ENCODE measurements at places on chromosomes 7 and 10.

GRCh38 chr10:14384915-14385314, 54.2 kb upstream of the FRMD4A start:
- DNase-seq: no peak

DNA sequence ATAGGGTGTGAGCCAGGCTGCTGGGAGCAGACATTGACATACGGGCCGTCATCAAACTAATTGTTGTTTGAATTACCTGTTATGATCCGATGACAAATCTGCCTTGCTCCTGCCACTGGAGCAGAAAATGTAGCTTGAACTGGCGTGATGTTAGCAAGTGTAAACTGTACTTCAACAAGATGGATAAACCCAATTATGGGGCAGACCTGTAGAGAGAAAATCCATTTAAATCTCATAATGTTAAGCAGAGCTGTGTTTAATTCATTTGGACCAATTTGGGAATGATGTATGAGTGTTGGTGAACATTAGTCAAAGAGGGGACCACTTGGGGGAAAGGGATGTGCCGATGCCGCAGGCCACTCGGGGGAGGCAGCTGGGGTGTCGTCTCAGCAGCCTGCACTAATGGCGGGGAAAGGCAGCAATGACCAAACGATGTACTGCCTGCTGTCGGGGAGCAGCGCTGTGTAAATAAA, 27.4 kb downstream of the TCF7L2 start:
- DNase-seq: no peak

GRCh38 chr10:36425131-36425797, 700.1 kb upstream of the ANKRD30A start:
- DNase-seq: no peak

GRCh38 chr10:13867822-13868221, 281.1 kb downstream of the PRPF18 start:
- DNase-seq: no peak

DNA sequence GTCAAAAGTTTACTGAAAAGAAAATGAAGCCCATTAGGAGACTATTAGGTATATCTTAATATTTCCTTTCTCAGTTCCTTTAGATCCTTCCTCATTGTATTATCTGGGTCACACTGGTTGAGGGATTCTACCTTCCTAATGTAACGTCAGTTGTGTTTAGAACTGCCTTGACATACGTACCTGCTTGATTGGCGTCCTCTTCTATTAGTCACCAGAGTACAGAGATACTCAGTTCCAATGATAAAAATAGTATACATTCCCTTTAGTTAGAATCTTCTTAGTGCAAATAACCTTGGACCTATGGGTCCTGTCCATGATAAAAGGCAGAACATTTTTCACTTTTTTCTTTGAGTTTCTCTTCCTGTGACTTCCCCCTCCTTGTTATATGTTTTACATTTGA, 45.2 kb downstream of the AHCYL2 start:
- no peak for DNase-seq

- peak; percentile 13 for DNase-seq
Observed at GRCh38 chr7:7181519-7182155, 707 bp upstream of the C1GALT1 start.

DNA sequence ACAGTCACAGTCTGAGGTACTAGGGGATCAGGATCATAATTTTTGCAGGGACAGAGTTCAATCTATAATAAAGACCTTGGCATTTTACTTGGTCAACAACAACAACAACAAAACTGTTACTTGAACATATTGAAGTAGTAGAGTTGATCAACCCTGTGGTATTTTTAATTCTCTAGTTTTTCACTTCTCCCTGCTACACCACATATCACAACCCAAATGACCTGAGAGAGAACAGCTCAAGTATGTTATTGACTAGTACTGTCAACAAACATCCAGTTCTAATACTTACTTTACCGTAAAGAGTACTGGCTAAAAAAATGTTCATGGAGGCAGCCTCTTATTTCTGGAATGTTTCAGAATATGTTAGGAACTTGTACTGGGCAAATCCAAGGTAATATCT, 90.5 kb upstream of the FAM3C start:
- no peak for DNase-seq

DNA sequence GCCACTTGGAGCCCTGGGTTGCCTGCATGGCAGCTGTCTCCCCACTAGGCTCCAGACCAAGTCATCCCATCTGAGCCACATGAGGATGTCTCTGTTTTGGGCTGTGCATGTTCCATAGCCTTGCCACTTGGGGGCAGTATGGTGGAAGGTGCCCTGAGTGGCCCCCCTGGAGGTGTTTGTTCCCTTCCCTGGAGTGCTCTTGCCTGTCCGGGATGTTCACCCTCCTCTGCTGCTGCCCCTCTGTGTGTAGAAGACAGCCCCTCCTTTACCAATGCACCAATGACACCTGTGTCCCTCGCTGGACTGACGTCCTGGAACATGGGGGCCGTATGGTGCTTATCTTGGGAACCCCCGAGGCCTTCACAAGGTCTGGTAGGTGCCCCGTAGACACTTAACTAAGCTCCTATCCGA, 100.2 kb downstream of the ACTR3B start:
- peak; percentile 81 for DNase-seq

DNA sequence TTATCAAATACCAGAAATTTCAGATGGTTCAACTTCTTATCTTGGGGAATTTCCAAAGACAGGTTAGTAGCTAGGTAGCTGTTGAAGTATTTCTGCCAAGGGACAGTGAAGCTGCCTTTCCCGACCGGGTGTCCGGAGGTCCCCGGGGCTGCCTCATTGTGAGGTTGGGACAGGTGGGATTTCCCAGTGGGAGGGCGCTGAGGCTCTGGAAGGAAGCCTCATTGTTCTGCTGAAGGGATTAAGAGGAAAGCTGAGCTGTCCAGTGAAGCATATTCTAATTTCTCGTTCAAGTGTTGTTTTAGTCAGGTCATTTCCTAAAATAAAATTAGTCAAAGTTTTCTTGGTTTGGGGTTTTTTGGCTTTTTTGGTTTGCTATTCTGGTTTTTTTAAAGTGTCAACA, 244.2 kb downstream of the MGMT start:
- no peak for DNase-seq

DNA sequence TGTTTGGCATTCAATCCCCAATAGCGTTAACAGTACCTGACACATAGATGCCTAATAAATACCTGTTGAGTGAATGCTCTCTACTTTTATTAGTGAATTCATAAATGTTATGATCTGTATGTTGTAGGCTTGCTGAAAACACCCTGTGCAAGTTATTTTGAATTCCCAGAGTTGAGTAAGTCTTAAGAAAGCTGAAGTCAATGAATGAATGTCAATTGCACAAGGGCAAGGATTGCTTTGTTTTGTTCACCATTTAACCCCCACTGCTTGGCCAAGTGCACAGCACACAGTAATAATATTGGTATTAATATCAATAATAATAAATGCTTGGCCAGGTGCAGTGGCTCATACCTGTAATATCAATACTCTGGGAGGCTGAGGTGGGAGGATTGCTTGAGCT, 10.2 kb downstream of the CPA1 start:
- DNase-seq: no peak

DNA sequence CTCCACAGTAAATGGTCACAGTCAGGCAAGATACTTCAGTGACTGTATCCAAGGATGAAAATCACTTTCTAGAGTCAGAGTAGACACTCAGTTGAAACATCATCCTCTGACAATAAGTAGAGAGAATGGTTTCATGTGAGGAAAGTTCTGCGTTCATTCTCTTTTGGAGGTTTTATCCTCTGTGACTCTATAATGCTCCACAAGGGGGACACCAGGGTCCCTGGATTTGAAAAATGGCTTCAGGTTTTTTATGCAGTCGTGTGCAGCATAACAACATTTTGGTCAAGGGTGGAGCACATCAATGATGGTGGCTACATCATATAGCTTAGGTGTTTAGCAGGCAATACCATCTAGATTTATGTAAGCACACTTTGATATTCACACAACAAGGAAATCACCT, 40.4 kb downstream of the TMEM168 start:
- no peak for DNase-seq

GRCh38 chr7:8125680-8126444, 136.1 kb downstream of the ICA1 start:
- DNase-seq: no peak

DNA sequence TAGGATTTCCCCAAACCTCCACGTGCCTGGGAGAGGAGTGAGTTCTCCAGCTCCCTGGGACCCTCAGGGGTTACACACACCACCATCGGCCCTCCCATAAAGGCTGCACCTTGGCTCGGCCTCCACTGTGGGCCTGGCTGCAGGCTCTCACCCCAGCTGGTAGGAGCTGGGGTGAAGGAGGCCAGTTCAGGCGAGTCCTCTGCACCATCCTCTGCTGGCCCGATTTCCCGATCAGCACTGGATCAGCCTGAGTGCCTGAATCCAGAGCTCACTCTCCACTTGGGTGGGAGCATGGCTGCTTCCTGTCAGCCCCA, 115.1 kb upstream of the RET start:
- no peak for DNase-seq

GRCh38 chr10:75228834-75229233, 6.9 kb downstream of the COMTD1 start:
- no peak for DNase-seq

GRCh38 chr10:119371704-119372663, 164.6 kb downstream of the GRK5 start:
- no peak for DNase-seq

- DNase-seq: no peak
Observed at GRCh38 chr10:119448628-119449584, 93.6 kb downstream of the RGS10 start.

DNA sequence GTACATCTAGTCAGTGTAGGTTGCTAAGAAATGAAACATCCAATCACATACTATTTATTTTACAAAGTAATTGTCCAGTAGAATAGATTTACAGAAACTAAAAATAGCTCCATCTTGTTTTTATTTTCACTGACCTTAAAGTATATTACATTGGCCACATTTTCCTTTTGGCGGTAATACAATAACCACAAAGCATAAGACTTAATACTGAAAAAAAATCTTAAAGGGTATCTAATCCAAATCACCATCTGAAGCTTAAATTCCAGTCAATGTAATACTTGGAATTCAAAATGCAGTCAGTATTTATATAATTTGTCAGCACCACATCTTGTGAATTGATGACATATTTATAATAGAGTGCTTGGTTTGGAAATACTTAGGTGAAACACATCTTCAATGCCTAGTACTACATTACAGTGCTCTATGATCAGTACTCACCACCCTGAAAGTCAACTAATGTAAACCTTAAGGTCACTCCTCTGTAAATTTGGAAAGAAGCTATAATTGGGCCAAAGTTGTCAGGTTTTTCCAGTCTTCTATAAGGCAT, 8.9 kb downstream of the ANKMY2 start:
- DNase-seq: no peak

DNA sequence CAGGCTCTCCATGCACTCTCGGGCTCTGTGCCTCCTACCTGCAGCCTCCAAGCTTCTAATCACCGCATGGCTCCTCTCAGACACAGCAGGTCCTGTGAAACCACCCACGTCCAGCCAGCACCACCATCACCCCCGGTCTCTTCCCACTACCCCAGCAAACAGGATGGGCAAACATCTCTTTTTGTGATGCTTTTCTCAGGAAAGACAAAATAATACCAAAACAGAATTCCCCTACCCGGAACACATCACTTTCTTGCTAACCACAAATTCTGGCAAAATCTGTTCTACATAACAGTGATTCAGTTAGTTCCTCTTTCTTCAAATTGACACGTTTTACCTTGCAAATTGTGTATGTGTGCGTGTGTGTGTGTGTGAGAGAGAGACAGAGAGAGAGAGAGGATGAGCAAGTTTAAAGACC, 6.5 kb downstream of the SNX8 start:
- no peak for DNase-seq

DNA sequence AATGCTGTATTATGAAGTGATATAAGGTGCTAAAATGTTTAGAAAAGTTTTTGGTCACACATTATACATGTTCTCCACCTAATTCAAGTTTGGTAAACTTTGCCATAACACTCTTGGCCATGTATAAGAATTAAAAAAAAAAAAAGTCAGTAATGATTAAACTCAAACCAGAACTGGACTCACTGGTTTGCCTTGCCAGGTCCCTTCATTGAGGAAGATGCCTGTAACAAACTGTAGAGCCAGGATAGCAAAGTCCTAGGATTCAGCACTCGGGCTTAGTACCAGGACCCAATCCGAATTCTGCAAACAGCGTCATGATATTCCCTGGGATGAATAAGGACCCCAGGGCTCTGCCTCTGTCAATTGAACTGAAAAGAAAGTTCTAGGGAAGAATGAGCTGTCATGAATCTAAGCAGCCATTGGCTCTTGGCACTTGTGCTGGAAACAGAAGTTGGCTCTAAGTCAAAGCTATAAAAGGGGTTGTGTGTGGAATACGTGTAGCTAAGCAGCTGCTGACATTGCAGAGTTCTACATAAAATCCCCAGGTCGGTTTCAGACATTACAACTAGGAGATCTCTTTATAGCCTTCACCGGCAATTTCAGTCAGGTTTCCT, 216.9 kb downstream of the C7orf25 start:
- DNase-seq: no peak

GRCh38 chr7:95429241-95429990, 5.4 kb downstream of the PON2 start:
- no peak for DNase-seq

GRCh38 chr10:112217386-112218035, 33.9 kb upstream of the GPAM start:
- no peak for DNase-seq

DNA sequence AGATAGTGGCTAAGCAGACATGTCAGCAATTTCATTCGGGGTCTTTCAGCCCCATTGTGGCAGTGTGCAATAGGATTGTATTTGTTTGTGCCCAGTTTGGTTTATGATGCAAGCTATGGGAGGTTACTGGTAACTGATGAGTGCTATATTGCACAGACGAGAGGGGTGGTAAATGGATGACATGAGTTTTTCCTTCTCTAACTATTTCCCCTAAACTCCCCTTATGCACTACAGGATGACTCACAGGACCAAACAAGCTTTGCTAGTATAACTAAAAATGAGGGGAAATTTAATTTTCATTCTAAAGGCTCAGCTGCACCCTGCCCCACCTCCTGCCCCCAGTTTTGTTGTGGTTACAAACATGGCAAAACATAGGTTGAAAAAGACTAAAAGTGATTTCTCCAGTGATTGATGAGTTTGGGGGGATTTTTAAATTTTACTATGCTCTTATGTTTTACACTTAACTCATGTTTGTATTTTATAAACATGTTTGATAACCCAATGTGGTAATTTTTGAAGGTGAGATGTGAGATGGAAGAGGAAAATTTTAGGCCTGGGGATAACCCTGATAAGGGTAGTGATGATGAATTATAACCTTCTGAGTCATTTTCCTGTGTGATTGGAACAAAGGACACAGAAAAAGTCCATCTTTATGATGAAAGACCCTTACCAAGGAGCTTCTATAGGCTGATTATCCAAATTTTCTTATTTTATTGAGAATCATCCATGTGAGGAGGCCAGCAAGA, 60.8 kb upstream of the NAMPT start:
- no peak for DNase-seq

GRCh38 chr7:138246428-138246827, 170.2 kb downstream of the AKR1D1 start:
- DNase-seq: no peak

Measured in HEK293T (cell line).